Inflammatory macrophage treated with lipopolysaccharide for 1 hour (primary cell): ENCODE measurements at places on chromosomes 16 and 17.

DNA sequence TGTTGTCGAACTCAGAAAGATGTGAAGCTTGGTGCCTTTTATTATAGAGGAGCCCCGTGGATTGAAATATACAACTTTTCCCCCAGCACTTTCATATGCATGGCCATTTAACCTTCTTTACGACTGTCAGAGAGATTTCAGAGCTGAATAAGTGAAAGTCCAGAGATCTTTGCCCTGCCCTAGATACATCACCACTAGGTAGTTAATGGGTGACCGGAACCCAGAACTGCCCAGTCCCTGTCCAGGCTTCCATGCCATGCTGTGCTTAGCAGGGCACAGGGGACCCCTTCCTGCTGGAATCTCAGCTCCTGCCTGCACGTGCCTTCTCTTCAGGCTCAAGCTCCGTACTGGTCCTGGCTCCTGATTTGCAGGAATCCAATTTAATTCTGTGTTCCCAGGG lies 32.2 kb downstream of the SRL start:
- no peak for DNase-seq

- peak; percentile 27 for DNase-seq
Observed at GRCh38 chr17:72311004-72311403, 190.2 kb downstream of the SOX9 start.

DNA sequence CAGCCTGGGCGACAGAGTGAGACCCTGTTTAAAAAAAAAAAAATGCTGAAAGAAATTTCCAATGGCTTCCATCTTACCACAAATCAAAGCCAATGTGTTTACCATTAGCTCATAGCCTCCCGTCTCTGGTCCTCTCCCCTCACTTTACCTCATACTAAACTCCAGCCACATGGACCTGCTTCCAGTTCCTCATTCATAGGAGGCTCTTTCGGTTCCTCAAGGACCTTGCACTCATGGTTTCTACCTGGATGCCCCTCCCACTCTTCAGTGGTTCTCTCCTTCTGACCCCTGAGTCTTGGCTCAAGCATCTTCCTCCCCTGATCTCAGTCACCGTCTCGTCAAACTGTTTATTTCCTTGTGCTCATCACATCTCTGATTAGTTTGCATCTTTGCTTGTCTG lies 3.8 kb upstream of the DEF8 start:
- DNase-seq: no peak

GRCh38 chr16:10776280-10776679 lies 32.6 kb downstream of the NUBP1 start:
- DNase-seq: no peak

GRCh38 chr16:3907586-3907985 lies 27.1 kb upstream of the CREBBP start:
- DNase-seq: no peak

GRCh38 chr17:82553210-82553930 lies 33.8 kb downstream of the FOXK2 start:
- no peak for DNase-seq

- DNase-seq: peak; percentile 26
Observed at GRCh38 chr17:1532836-1533602, 16.6 kb upstream of the INPP5K start.

DNA sequence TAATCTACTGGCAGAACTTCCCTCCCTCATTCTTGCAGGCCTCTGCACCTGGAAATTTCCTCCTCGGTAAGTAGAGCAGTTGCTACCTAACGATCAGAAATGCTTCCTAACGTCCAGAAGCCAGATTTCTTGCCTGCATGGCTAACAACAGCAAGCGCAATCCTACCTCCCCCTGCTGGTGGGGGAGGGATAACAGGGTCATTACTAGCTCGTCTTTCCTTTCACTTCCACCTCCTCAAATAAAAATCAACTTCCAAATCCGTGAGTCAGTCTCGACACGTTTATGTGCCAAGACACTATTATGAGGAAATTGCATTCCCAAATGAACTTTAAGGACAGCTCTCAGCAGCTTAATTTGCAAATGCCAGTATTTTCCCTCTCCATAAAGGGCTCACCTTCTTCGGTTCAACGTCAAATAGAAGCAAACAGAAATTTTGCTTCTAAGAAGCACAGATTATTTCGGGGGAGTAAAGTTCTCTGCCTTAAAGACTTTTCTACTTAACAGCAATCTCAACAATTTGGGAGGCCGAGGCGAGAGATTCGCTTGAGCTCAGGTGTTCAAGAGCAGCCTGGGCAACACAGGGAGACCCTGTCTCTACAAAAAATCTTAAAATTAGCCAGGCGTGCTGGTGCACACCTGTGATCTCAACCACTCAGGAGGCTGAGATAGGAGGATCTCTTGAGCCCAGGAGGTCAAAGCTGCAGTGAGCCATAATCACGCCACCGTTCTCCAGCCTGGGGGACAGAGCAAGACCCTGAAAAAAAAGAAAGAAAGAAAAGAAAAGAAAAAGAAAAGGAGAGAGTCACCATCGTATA lies 188.6 kb upstream of the PSMD7 start:
- DNase-seq: peak; percentile 53

DNA sequence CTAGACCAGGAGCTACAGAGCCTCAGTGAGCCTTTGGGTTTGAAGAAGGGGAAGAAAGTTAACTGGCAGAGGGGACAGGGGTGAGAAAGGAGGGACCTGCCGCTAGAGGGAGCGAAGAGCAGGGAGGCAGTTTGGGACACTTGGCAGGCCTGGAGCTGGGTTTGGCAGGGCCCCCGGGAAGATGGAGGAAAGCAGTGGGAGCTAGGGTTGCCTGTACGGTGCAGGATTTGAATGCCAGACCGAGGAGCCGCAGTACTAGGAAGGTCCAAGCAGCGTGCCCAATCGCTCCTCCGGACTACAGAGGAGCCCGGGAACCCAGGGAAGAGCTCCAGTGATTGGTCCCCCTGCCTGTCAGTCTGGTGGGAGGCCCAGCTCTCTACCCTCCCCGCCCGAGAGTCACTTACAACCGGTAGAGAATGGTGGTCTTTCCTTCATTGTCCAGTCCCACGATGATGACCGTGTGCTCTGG lies 1.3 kb downstream of the ARL5C start:
- peak; percentile 82 for DNase-seq

DNA sequence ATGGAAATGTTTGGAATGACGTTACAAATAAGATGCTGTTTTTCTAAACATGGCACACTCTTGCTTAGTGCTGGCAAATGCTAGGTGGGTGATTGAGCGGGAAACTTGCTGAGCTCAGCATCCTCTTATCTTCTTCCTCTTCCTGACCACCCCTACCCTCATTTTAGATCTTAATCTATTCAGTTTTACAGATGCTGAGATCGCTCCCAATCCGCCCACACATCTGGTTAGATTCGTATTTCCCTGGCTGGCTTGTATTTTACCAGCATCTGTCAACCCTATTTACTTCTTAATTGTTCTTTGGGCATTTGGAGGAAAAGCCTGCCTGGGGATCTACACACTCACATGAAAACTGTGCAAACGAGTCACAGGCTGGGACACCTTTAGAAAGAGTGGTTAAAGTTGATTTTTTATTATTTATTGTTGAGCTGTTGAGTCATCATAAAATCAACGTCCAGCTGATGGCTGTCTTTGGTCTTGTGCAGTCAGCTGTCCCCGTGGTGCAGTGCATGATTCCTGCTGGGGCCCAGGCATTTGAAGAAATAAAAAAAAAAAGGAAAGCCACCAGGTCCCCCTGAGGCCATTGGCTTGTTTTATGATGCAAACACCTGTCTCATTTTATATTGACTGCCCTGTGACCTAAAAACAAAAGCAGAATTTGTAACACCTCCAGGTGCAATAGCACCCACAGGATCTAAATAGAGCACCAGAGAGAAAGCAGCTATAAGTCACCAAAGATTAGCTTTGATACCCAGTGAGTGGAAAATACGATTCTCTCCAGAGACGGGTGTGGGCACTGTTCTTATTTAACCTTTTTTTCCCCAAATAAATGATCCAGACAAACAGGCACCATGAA lies 258.6 kb downstream of the HS3ST3B1 start:
- DNase-seq: no peak

DNA sequence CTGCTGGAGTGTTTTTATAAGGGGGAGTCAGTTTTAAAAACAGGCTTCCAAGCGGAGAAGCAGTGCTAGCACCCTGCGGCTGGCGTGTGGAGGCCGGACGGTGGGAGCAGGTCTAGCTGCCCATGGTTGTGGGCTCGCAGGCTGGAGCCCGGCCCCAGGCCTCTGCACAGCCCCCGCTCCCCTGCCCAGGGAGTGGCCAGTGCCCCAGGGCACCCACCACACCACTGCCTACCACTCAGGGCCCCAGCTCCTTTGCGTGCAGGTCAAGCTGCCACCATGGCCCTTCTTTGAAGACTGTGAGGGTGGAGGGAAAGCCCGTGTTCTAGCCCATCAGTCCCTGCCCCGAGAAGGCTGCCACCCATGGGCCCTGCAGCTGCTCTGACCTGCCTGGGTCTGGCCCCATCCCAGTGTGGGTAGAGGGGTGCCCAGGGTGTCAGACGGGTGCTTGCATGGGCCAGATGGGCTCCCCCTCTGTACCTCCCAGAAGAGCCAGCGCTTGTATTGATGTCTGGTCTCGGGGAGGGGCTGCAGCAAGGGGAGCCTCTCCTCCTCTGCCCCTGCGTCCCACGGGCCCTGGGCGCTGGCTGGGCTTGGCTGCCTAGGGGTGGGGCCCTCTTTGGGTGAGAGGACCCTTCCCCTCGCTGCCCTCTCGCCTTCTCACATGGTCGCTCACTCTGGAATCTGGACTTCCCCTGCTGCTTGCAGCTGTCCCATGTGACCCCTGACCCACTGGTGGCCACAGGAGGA lies 1.5 kb upstream of the NUDT16L1 start:
- no peak for DNase-seq

DNA sequence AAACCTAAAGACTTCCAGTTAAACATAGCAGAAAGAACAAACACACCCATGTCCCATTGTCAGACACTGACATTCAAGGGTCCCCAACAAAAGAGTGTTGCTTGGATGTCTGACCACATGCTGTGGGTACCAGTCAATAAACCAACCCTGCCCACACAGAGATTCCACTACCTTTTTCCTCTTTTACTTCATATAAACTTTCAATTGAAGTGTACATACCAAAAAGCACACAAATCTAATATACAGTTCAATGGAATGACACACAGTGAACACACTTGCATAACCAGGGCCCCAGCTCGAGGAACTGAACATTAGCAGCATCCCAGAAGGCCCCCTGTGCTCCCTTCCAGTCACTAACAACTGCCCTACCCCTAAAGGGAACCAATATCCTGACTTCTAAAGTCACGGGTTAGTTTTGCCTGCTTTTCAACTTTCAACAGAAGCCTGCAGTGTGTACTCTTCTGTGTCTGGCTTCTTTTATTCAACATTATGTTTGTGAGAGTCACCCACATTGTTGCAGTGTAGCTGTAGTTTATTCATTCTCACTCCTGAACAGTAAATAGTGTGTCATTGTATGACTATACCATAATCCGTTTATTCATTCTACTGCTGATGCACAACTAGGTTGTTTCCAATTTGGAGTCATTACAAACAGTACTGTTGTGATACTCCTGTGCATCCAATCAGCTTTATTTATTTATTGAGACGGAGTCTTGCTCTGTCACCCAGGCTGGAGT lies 18.0 kb downstream of the CFDP1 start:
- no peak for DNase-seq

DNA sequence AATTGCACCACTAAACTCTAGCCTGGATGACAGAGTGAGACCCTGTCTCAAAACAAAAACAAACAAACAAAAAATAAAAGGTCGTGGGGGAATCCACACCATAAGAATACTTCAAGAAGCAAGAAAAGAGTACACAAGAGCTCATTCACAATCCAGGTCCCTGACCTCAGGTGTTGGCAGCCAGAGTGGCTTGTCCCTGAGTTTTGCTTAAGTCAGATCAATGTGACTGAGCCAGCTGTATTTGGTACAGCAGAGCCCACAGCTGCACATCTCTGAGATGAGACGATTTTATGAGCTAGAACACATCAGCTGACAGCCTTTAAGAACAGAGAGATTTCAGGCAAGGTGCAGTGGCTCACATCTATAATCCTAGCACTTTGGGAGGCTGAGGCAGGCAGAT lies 22.4 kb downstream of the CACNG1 start:
- DNase-seq: no peak

DNA sequence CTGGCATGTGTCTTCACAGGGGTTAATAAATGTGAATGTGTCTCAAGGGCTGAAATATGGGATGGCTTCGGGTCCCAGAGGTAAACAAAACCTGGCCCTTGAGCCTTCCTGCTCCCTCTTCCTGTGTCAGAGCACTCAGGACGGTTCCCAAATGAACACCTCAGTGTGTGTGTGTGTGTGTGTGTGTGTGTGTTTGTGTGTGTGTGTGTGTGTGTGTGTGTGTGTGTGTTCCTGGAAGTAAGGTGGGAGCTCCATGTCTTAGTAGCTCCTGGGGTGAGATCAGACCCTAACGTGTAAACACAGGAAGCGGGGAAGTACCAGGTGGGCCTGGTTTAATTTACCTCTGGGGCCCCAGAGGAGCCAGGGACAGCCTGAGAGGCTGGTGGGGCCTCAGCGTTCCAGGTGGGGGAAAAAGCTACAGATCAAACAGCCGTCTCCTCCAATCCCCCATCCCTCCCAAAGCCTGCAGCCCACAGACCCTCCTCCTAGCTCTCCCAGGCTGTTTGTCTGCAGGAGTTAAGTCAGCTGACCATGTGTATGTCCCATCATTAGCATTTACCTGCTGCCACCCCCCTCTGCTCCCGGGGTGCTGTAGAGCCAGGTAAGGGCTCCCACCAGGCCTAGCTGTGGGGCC lies 6.1 kb downstream of the KIF19 start:
- DNase-seq: no peak

- DNase-seq: no peak
Observed at GRCh38 chr17:5508810-5509209, 22.4 kb downstream of the MIS12 start.

DNA sequence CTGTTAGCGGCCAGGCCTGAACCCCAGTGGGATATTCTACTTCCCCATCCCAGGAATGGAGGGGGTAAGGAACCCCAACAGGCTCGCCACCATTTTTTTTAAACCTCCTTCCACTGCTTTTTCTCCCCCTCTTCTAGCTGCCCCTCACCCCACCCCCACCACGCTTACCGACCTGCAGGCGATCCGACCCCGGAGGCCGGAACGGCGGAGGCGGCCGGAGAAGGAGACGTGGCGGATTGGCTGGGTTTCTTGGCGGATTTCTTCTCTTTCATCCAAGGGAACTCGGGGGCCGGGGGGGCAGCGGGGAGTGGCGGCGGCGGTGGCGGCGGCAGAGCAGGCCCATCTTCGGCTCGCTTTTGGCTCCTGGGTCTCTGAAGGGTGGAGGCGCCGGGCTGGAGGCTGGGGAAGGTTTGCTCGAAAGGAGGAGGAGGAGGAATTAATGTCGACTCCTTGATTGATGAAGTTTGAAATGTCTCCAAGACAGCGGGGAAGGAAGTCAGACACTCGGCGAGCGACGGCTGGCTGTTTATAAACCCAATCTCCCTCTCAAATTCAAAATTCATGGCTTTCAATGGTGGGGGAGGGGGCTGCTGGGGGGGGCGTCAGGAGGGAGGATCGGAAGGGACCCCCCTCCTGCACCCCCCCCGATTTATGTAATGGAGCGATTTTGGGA lies 424 bp downstream of the HOXB2 start:
- peak; percentile 15 for DNase-seq

GRCh38 chr17:79612468-79613194 lies 1.8 kb upstream of the RBFOX3 start:
- DNase-seq: peak; percentile 22

GRCh38 chr17:76153640-76154039 lies 12.6 kb upstream of the FOXJ1 start:
- no peak for DNase-seq
